NCI-H524 (cell line): ENCODE measurements at places on chromosomes 6 and 20.

- DNase-seq, result no peak
Observed at GRCh38 chr6:136465766-136466303, 84.4 kb downstream of the MAP7 start.

- peak; percentile 20 for DNase-seq
Observed at GRCh38 chr20:5448449-5449118, 131.8 kb upstream of the PROKR2 start.

DNA sequence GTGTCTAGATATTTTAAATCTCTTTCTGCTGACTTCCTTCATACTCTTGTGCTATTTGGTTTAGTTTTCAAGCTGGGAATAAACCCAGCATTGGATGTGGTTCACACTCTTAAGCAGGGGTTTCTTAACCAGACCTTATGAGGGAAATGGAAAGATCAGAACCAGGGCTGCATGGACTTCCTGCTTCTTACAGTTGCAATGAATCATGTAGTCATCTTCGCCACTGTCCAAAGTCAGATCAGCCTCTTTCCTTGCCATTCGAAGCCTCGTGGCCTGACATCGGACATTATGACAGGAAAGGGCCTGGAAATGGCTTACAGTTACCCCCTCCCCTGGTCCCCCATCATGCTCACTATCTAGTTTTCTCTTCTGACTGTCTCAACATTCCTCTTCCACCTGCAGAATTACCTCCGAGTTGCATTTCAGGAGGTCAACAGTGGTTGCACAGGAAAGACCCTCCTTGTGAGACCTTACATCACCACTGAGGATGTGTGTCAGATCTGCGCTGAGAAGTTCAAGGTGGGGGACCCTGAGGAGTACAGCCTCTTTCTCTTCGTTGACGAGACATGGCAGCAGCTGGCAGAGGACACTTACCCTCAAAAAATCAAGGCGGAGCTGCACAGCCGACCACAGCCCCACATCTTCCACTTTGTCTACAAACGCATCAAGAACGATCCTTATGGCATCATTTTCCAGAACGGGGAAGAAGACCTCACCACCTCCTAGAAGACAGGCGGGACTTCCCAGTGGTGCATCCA is 16.8 kb upstream of the NAA20 start:
- no peak for DNase-seq

DNA sequence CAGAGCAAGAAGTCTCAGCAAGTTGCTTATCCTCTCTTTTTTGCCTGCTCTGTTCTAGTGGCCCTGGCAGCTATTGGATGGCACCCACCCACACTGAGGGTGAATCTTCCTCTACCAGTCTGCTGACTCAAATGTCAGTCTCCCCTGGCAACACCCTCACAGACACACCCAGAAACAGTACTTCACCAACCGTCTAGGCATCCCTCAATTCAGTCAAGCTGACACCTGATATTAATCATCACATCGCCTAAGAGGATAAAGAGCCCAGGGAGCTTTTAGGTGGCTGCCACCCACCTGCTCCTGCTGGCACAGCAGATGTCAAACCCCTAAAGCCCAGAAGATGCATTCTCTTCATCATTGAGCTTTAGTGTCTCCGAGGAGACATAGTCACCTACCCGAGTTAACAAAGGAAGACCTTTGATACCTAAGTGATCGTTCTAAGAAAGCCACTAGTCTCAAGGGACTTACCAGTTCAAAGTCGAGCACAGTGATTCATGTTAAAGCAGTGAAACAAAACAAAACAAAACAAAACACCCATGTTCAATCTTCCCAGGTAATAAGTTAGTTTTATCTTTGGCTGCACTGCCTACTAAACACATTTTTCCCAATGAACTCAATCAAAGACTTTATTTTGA is 97.7 kb upstream of the KCNQ5 start:
- peak; percentile 99 for DNase-seq

DNA sequence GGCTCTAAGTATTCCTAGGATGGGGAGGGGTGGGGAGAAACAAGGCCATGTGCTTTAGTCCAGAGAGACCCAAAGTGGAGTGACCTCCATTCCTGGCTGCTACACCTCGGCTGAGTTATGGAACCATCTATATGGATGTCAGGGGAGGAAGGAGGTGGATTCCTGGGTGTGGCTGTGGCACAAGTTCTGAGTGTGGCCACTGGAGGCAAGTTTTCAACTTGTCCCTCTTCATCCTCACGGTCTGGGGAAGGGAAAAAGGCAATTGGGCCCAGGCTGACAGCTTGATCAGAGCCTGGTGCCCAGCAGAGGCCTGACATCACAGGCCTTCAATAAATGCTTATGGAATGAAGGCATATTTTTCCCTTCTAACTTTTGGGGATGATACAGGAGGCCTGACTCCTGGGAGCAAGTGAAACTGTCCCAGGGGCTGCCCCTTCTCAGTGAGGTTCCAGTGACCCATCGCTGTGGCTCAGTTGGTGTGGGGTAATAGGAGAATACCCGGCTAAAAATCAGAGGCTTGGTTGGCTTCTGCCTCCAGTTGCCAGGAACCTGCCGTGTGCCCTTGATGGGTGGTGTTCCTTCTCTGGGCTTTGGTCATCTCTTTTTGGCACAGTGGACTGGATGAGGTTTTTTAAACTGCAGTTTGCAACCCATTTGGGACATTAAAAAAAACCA is 1.8 kb upstream of the ITPR3 start:
- DNase-seq, result no peak

- DNase-seq, result no peak
Observed at GRCh38 chr6:76940191-76940590, 523.1 kb downstream of the HTR1B start.

DNA sequence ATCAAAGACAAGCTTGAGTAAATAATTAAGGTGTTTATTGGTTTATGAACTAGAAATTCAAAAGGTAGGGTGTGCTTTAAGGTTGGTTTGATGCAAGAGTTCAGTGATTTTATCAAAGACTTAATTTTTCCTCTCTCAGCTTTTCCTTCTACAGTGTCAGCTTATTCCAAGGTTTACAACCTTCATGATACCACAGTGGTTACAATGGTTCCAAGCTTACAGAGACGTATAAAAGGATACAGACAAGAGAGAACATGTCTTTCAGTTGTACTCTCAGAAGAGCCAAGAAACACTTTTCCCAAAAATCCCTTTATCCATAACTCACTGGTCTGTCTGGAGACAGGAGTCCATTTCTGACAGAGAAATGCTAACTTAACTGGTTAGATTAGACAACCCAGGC is 93.5 kb upstream of the LOC128125822 start:
- DNase-seq, result no peak

DNA sequence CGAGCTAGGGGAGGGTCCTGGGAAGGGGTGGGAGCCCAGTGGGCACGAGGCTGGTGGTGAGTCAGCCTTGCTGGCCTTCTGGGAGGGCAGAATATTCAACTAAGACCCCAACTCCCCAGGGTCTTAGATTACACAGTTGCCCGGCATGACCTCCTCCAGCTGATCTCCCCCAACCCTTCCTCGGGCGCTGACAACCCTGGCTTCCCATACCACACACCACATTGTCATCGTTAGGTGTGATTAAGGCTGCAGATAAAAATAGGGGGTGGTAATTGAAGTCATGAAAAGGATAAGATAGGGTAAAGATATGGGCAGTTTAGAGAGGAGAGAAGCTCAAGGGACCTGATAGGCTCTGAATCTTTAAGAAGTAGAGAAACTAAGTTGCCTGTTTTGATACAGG is 10.5 kb downstream of the CDC40 start:
- no peak for DNase-seq

DNA sequence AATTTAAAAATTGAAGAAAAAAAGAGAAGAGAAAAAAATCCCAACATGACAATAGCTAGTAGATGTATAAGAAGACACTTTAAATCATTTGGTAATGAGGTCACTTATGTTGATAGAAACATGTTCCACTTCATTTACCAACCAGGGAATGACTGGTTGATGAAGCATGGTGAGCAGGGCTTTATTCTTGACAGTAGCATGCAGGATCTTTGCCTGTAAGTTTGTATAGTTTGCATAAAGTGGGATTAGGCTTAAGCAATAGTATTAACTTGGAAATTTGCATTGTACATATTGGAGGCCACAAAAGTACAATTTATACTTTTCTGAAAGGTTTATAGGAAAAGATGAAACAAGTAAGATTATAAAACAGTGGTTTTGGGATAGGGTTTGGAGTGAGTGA is 67.0 kb downstream of the NOX3 start:
- no peak for DNase-seq

GRCh38 chr6:34696189-34696738 is 303 bp downstream of the ILRUN start:
- DNase-seq, result peak; percentile 49

DNA sequence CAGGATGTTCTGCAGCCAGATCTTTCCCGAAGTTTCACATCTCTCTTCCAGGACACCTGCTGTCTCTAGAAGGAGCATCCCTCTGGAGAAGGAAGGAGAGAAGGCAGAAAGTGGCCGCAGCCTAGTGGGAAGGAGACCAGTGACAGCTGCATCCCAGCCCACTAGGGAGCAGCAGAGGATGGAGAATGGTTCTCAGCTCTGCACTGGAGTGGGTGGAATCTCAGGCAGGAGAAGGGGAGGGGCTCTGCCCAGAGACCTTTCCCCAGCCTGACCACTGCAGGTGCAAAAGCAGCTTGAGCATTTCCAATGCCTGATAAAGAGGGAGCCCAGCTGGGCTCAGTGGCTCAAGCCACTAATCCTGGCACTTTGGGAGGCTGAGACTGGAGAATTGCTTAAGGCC is 32.3 kb downstream of the NCR2 start:
- DNase-seq, result peak; percentile 85

DNA sequence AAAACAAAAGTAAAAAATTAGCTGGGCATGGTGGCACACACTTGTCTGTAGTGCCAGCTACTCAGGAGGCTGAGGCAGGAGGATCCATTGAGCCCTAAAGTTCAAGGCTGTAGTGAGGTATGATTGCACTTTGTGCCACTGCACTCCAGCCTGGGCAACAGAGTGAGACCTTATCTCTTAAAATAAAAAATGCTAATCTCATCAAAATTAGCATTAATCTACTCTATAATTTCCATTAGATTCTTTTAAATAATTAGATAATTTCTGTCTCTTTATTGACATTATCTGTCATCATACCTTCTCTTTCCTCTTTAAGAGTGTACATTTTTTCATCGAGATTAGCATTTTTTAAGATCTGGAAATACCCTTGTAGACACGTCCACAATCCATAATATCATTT is 48.0 kb downstream of the PHACTR3 start:
- DNase-seq, result no peak

DNA sequence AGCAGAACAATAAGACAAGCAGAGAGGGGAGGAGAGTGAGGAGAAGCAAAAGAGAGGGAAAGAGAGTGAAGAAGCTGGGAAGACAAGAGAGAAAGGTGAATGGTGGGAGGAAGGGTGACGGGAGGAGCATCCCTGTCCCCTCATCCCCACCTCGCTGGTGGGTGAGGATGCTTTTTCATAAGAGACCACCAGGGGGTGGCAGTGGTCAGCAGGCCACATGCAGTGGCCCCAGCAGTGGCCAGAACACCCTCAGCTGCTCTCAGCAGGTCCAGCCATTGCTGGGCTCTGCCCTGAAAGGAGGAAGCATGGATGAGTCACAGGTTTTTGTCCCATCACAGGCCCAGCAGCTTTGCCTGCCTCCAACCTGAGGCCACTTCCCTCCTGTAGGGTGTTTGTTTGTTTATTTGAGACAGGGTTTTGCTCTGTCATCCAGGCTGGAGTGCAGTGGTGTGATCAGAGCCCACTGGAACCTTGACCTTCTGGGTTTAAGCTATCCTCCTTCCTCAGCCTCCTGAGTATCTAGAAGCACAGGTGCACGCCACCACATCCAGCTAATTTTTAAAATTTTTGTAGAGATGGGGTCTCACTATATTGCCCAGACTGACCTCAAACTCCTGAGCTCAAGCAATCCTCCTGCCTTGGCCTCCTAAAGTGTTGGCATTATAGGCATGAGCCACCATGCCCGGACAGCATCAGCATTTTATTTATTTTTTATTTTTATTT is 24.0 kb downstream of the FGD2 start:
- DNase-seq, result no peak

DNA sequence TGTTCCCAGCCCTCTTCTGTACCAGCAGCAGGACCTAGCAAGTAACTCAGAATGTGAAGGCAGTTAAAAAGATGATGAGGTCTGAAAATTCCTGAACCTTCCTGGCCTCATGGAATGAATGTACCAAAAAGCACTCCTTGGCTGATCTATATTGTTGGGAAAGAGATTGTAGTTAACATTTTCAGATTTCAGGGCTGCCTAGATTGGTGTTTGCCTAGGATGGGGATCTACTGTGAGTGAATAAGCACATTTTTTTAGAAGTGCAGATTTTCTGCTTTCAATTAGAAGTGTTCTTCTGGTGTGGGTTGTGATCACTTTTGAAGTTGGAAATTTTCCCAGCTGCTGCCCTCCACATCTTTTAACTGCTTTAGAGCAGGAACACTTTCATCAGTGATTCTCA is 6.2 kb downstream of the MYLIP start:
- no peak for DNase-seq

- DNase-seq, result no peak
Observed at GRCh38 chr6:144090384-144090783, 5.0 kb downstream of the SF3B5 start.

GRCh38 chr6:138311268-138311667 is 66.4 kb upstream of the SMIM28 start:
- no peak for DNase-seq

DNA sequence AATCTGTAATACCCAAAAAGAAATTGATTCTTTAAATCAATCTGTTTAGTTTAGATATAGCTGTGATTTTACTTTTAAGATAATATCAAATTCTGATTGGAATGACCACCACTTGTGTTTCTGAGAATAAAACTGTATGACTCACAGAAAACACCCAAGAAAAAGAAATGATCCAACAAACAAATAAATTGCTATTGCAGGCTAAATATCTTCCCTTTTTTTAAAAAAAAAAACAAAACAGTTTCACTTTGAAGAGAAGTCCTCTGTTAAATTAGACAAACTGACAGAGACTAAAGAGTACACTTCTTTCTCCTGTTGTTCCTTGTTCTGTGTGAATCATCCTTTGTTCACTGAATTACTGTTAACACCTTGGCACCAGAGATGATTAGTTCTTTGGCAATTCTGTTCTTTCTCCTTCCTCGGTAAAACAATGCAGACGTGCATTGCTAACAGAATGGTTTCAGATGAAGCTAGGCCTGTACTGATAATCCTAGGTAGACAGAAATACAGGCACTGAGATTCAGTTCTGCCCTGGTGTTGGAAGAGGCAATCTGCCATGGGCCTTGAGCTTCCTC is 895.2 kb upstream of the CITED2 start:
- no peak for DNase-seq
